CD4-positive, alpha-beta T cell treated with Interleukin-12 subunit alpha and Interleukin-12 subunit beta, for 1 hour (primary cell): ENCODE measurements at places on chromosomes 2 and 18.

- DNase-seq: no peak
Measured at GRCh38 chr2:102099536-102100298, 42.8 kb upstream of the IL1R1 start.

DNA sequence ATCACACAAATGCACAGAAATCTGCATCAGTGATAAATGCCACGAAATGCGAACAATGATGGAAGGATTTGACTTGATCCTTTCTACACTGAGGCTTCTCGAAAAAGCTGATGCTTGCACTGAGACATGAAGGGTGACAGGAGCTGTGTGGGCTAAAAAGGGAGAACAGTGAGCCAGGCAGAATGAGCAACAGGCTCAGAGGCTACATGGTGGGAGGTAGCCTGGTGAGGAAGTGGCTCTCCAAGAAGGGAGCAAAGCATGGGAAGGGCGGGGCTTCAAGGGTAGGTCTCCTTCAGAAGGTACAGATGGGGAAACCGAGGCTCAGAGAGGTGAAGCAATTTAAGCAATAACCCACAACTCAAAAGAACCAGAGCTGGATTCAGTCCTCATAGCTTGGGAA lies 82.4 kb downstream of the TRIM43 start:
- no peak for DNase-seq

- no peak for DNase-seq
Measured at GRCh38 chr2:145598434-145598833, 1078.5 kb upstream of the ZEB2 start.

DNA sequence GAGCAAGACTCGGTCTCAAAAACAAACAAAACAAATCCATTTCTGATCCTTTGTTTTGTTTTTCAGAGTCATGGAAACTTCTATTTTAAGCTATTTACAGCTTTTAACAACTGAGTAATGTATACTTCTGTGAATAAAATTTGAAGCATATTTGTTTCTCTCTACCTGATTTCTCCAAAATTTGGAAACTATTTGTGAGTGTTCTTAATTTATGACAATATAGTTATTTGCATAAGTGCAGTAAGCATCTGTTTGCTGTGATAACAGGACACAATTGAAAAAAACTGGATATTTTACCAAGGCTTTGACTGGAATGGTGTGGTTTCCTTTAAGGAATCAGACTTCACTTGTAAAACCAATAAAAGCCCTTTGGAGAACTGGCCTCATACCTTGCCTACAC lies 53.3 kb upstream of the GULP1 start:
- no peak for DNase-seq

- DNase-seq: no peak
Measured at GRCh38 chr2:75820693-75821092, 110.0 kb upstream of the GCFC2 start.

GRCh38 chr18:23073996-23074606 lies 61.2 kb upstream of the CABLES1 start:
- no peak for DNase-seq
